ENCODE measurements at places on chromosomes 7 and 10. TPM values are rescaled to one million over a fixed set of nuclear protein-coding genes. Genes with fewer than 3 reads are reported as not detected.

Gene SSMEM1
- not detected for total RNA-seq

Gene HABP2
- 0.09 TPM for total RNA-seq

Gene NUTM2E
- not detected for total RNA-seq

Gene TIMM23B
- 10.3 TPM for total RNA-seq

Gene GNAT3
- not detected for total RNA-seq

Gene TFR2
- 0.54 TPM for total RNA-seq

Gene POLR2J2
- 1.6 TPM for total RNA-seq

Gene ACTR3C
- total RNA-seq: 1.7 TPM

Gene PRSS37
- not detected for total RNA-seq

Gene MCM10
- 2.0 TPM for total RNA-seq

Gene CALML3
- total RNA-seq: not detected

Gene PGAM2
- not detected for total RNA-seq

Gene UBE2H
- total RNA-seq: 43.8 TPM

Gene DRGX
- total RNA-seq: not detected

Gene ANXA8
- total RNA-seq: not detected

Gene DIP2C
- total RNA-seq: 13.9 TPM

Gene CYP3A7
- not detected for total RNA-seq

Gene BET1
- 41.9 TPM for total RNA-seq

Gene ZNF804B
- total RNA-seq: not detected

Gene TFEC
- total RNA-seq: 0.09 TPM

Gene FOXL3
- total RNA-seq: not detected

Gene PNLIP
- total RNA-seq: not detected

Gene DLX5
- not detected for total RNA-seq
